ENCODE measurements at places on chromosomes 7 and 10. TPM values are rescaled to one million over a fixed set of nuclear protein-coding genes. Genes with fewer than 3 reads are reported as not detected.

DNA sequence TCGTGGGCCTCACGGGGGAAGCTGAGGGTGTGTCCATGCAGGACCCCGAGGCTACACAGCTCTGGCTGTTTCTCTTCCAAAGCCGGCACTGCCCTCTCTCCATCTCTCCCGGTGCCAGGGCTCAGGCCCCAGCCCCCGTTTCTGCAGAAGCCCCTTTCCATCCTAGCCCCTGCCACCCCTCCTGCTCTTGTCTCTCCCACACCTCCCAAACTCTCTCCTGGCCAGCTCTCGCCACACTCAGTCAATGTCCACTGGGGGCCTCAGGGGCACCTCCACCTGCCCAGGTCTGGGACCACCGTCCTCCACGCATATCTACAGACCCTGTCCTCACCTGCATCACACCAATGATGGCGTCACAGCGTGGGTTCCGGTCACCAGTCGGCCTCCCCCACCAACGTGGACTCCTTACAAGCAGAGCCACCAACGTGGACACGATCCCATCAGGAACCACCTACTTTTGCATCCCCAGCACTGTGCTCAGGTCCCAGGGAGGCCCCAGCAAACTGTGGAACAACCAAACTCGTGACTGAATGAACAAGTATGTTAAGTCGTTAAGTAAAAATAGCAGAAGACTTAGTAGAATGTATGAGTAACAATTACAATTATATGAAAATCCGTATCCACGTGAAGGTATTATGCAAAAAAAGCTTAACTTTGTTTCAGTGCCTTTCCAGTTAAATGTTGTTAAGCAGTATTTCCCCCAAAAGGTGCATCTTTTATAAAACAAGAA is 38.4 kb downstream of the DIP2C start:
- DNase-seq, result no peak

- DNase-seq, result no peak
These were observed 161.6 kb downstream of the RTKN2 start for GRCh38 chr10:62106929-62107519.

GRCh38 chr7:116363637-116364432 is 135.7 kb upstream of the CAV2 start:
- no peak for DNase-seq

- no peak for DNase-seq
These were observed 1231.1 kb upstream of the CELF2 start for GRCh38 chr10:9786576-9786975.

DNA sequence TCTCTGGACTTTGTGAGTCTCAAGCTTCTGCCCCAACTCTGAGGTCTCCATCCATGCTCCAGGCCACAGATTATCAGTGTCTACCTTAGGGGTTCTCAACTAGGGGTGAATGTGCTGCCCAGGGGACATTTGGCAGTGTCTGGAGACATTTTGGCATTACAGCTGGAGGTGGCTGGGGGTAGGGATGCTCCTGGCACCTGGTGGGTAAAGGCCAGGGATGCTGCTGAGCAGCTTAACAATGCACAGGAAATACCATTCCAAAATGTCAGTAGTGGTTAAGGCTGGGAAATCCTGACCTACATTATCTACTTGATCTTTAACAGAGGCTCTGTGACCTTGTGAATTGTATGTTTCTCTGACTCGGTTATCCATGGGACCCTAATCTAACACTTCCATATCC is 67.3 kb upstream of the PALS2 start:
- no peak for DNase-seq

Gene CACNA2D1
- total RNA-seq, result 31.5 TPM

Gene SH2D4B
- not detected for total RNA-seq

Gene NUTM2A
- 2.3 TPM for total RNA-seq

Gene NOC3L
- total RNA-seq, result 6.0 TPM
